NCI-H526 treated with DMSO at 0.1 percent for 48 hours (cell line): ENCODE measurements at places on chromosomes 6 and 20.

DNA sequence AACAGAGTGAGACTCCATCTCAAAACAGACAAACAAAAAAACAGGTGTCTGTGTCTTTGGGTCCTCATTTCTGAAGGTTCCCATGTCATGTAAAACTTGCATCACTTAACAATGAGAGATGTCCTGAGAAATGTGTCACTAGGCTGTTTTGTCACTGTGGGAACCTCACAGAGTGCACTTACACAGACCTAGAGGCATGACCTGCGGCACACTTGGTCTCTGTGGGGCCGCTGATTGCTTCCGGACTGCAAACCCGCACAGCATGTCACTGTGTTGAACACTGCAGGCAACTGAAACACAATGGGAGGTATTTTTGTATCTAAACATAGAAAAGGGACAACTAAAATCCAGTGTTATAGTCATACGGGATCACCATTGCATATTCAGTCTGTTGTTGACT is 42.3 kb upstream of the TMEM181 start:
- DNase-seq: no peak

DNA sequence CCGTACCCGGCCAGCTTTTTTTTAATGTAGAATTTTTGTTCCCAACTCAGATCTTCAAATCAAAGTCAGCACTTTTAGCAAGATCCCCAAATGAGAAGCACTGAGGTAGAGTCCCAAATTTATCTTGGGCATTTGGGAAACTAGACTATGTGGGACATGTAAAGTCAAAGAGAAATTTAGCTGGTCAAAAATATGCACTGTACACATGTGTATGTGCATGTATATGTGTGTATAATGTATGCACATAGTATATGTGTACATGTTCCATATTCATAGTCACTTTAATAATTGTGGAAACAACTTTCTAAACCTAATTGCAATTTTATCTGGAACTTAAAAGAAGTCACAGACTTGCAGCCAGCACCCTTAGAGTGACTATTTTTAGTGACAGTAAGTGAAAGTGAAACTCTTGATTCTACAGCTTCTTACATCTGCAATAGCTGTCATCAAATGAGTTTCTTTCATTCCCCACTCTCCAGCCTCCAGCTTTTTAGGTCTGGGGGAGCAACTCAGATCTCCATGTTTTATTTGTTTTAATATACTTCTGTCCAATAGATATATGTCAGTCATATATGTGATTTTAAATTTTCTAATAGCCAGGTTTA is 53.6 kb downstream of the CDC40 start:
- DNase-seq: no peak

GRCh38 chr6:158911746-158912480 is 88.1 kb downstream of the RSPH3 start:
- no peak for DNase-seq

GRCh38 chr20:29876911-29877285 is 1380.6 kb upstream of the DEFB115 start:
- no peak for DNase-seq

- DNase-seq: peak; percentile 68
Observed at GRCh38 chr20:47272893-47273590, 83.5 kb downstream of the ZMYND8 start.

GRCh38 chr6:126076992-126077664 is 90.8 kb downstream of the TRMT11 start:
- no peak for DNase-seq

DNA sequence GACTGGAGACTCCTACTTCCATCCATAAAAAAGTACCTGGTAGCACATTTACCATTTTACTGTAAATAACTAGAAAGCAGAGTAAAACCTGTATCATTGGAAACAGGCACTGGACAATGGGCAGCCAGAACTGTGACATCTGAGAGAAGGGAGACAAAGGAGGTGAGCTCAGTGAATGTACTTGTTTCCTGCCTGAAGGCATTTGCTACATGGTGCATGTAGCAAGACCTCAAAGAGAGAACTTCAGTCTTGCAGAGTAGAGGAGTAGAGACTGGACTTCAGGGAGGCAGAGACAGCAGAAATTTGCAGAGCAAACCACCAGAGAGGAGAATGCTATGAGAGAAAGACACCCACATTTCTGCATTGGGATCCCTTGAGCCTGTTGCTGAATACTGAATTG is 171.0 kb upstream of the CCN2 start:
- no peak for DNase-seq

GRCh38 chr6:33599413-33599938 is 19.4 kb upstream of the BAK1 start:
- DNase-seq: no peak

GRCh38 chr6:163651915-163652668 is 237.6 kb downstream of the QKI start:
- no peak for DNase-seq

DNA sequence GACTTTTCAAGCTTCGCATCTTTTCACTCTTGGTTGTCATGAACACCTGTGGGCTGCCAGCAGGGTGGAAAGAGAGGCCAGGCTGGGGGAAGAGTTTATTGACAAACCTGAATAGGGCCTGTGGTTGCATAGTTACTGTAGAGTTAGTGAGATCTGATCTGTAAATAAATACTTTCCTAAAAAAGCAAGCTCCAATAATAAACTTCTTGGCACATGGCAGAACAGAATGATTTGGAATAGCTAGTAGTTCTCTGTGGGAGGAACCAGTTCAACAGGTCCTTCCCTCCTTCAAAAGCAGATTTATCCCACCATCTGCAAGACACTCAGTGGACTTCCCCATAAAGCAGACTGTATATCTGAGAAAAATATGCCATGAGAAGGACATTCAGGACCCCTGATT is 445.0 kb downstream of the HACE1 start:
- no peak for DNase-seq

GRCh38 chr6:15685619-15686018 is 22.8 kb upstream of the DTNBP1 start:
- DNase-seq: no peak

GRCh38 chr6:10528158-10528981 is 7.2 kb downstream of the GCNT2 start:
- peak; percentile 43 for DNase-seq

- DNase-seq: no peak
Observed at GRCh38 chr6:127917766-127918165, 16.9 kb upstream of the THEMIS start.

GRCh38 chr6:111959766-111960165 is 86.5 kb upstream of the FYN start:
- no peak for DNase-seq

- no peak for DNase-seq
Observed at GRCh38 chr6:166612471-166612881, 14.6 kb downstream of the RPS6KA2 start.
